Iris pigment epithelial cell (primary cell): ENCODE measurements at places on chromosomes 12 and 14.

DNA sequence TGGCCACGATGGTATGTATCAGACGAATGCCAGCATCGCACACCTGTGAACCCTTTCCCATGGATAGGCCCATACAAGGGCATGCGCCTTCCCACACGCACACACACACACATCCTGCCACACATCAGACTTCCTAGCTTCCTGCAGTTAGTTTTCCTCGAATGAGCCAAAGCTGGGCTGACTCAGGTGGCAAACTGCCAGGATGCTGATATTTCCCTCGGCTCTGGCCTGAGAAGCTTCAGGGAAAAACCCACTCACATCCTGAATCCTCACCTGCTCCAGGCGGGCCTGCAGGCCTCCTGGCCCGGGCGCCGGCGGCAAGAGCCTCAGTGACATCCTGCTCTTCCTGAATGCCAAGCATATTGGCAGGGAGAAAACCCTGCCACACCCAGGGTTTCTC lies 22.4 kb downstream of the CALM1 start:
- peak; percentile 93 for DNase-seq

GRCh38 chr12:56487448-56488040 lies 417 bp downstream of the GLS2 start:
- DNase-seq: no peak

DNA sequence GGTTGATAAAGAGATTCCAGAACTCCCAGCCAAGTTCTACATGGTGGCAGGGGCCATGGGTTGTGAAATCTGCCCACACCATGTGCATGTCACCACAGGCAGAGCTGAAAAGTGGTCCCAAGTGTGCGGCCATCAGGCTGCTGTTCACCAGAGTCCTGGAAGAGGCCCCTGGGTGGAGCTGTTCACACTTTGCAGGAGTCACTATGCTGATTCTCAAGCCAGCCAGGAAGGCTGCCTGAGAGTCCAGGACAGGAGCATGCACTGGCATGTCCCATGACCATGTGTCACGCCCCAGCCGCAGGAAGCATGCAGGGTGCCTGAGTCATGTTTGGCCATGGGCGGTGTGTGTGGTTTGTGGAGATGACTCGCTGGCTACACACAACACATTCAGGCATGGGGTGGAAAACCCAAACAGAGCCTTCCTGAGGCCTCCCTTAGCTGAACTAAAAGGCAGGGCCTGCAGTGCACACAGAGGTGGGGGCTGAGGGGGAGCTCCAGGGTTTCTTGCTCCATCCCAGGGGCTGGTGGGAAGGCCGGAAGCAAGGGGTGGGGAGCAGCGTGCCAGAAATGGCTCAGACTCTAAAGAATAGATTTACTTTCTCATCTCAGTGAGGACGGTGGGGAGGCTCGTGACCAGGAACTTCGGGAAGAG lies 19.4 kb downstream of the ABCB9 start:
- peak; percentile 99 for DNase-seq

- no peak for DNase-seq
Observed at GRCh38 chr12:19533567-19533966, 94.3 kb downstream of the AEBP2 start.

GRCh38 chr12:59624732-59625460 lies 29.1 kb downstream of the SLC16A7 start:
- DNase-seq: peak; percentile 17
